Astrocyte of the hippocampus (primary cell): ENCODE measurements at places on chromosomes 7 and 10.

- no peak for DNase-seq
These were observed 64.7 kb downstream of the CREB3L2 start for GRCh38 chr7:137937202-137937560.

DNA sequence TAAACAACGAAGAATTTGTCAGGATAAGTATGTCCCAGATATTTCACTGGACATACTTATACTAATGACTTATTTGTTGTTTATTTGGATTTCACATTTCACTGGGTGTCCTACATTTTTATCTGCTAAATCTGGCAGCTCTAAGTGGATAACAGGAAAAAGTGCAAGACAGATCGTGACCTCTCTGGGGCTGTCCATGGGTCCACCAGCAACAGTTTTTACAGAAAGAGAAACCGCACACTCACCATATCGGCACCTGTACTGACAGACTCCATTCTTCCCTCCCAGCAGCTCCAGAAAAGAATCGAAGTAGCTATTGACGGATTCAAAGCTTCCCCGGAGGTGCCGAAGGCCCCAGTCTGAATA, 393 bp downstream of the PLA2G12B start:
- no peak for DNase-seq

GRCh38 chr7:96157856-96158255, 164.0 kb downstream of the SLC25A13 start:
- no peak for DNase-seq

DNA sequence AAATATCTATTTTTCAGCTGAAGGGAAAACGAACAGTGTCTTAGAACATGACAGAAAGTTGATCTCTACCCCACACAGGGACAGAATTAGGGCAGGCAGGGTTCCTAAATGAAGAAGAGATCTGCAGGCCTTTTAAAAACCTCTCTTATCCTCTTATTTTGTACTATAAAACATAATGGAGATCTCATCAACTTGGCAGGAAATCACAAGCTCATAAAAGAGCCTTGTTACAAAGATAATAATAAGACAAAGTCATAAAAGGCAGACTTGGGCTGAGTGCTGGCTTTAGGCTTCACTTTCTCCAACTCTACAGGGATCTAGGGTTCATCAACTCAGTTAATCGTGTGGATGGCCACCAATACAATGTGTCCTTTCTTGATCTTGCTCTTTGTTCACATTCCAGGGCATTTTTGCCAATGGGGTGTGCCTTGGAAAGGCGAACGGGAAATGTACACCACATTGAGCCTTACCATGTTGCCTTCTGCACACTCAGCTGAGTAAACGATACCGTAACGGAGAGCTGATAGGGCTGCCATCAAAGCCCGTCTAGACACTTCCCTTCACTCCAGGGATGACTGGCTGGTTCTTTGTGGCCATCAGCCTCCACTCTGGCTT, 7.1 kb upstream of the TEX36 start:
- DNase-seq = no peak

- no peak for DNase-seq
These were observed 246.0 kb upstream of the NFE2L3 start for GRCh38 chr7:25906003-25906402.

GRCh38 chr7:22584179-22584578, 84.2 kb upstream of the STEAP1B start:
- DNase-seq = peak; percentile 15

DNA sequence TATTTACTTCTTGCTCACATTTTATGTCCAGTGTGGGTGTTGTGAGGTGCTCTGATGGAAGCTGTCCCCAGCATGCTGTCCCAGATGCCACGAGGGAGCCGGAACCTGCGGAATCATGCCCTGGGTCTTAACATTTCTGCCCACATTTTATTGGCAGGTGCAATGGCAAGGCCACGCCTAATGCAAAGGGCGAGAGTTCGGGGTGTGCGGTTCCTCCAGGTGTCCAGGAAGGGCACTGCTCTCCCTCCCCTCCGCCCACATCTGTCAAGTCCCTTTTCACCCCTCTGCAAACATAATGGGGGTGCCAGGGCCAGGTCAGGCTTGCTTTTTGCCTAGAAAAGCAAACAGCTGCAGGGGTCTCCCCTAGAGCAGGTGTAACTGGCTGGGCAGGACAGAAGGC, 16.4 kb downstream of the PDAP1 start:
- no peak for DNase-seq

- no peak for DNase-seq
These were observed 1.5 kb downstream of the GIMAP1 start for GRCh38 chr7:150717814-150718420.

DNA sequence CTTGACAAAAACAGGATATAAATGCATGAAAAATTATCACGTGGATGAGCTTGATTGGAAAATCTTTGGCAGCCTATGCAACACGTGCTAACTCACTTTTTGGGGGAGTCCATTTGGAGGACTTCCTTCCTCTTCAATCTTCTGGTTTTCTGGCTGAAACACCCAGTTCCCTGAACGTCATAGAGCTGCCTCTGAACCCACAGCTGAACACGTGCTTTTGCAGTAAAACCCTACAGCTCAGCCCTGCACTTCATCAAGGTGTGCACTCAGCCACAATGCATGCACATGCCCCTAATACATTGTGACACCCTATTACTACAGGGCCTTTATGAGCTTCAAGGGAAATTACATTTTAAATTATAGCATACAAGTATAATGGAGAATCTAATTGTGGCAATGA, 808.7 kb upstream of the AUTS2 start:
- no peak for DNase-seq

DNA sequence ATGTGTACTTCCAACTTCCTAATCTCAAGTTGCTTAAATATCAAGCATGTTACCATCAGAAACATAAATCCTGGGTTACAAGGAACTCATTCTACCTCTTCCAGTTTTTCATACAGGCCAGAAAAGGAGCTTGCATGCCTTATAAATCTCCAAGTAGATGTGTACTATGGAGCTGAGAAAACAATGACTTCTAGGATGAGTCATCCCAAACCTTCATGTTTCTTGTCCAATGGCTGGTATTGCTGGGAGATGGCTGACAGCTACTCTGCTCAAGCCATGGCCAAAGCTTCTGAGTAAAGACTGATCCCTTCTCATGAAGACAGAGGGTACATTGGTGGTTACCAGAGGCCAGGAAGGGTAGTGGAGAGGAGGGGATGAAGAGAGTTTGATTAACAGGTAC, 8.6 kb downstream of the RAPGEF5 start:
- DNase-seq = peak; percentile 44

- DNase-seq = no peak
These were observed 35.1 kb downstream of the AGR3 start for GRCh38 chr7:16846601-16847165.

GRCh38 chr7:135291809-135292253, 58.2 kb downstream of the STRA8 start:
- peak; percentile 76 for DNase-seq

- DNase-seq = peak; percentile 75
These were observed 138.3 kb upstream of the ADCY1 start for GRCh38 chr7:45435846-45436245.

DNA sequence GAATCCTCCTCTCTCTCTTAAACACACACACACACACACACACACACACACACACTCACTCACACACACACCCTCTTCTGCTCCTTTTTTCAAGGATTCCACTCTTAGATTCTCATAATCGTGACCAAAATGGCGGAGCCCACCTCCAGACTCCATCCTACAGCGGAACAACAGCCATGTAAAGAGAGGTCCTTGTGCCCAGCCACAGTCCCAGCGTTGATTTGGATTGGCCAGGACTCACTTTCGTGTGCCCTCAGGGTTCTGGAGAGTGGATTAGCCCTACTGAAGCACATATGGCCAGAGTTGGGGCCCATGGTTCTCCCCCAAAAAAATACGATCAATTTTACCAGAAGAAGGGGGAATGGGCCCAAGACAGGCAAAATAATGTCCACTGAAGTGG, 90.2 kb upstream of the SMNDC1 start:
- no peak for DNase-seq

- no peak for DNase-seq
These were observed 62.4 kb downstream of the DNAJB6 start for GRCh38 chr7:157399086-157399687.

- no peak for DNase-seq
These were observed 100.1 kb downstream of the CYTH3 start for GRCh38 chr7:6172224-6172909.

- peak; percentile 51 for DNase-seq
These were observed 214.6 kb upstream of the TMEM72 start for GRCh38 chr10:44696496-44696895.

GRCh38 chr10:33570495-33570894, 236.0 kb upstream of the NRP1 start:
- DNase-seq = no peak

DNA sequence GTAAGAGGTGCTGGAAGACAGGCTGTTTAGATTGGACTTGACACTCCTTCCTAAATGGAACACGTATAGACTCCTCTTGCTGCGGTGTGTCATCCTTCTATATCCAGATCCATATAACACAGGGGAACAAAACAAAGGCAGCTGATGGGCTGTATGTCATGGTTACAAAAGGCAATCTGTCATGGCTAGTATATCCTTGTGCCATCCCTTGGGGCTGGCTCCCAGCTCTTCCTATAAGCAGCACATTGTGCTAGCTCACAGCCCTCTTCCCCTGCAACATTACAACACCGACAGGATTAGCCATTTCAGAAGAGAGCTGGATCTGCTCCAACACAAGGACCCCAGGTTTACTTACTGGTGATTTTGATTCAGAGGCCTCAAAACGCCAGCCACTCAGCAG, 15.3 kb downstream of the LIPK start:
- no peak for DNase-seq

GRCh38 chr7:135508883-135509588, 866 bp downstream of the CNOT4 start:
- DNase-seq = peak; percentile 51

DNA sequence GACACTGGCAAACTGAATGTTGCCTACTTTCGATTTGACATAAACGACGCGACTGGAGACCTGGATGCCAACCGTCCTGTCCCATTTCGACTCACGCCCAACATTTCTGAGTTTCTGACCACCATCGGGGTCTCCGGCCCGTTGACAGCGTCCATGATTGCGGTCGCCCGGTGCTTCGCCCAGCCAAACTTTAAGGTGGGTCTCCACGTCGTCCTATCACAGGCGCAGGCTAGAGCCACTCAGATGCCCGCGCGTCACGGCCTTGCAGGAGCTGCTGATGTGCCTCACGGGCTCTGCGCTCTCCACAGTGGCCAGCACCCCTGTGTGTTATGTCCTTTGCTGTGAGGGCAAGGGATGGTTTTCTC, 132.6 kb downstream of the SMURF1 start:
- DNase-seq = no peak

GRCh38 chr7:116236020-116236630, 25.8 kb downstream of the TES start:
- peak; percentile 61 for DNase-seq

- no peak for DNase-seq
These were observed 4.6 kb downstream of the STRA8 start for GRCh38 chr7:135238112-135238744.

GRCh38 chr10:5654218-5654755, 12.1 kb downstream of the ASB13 start:
- no peak for DNase-seq

GRCh38 chr10:62183442-62183841, 85.2 kb downstream of the RTKN2 start:
- no peak for DNase-seq

DNA sequence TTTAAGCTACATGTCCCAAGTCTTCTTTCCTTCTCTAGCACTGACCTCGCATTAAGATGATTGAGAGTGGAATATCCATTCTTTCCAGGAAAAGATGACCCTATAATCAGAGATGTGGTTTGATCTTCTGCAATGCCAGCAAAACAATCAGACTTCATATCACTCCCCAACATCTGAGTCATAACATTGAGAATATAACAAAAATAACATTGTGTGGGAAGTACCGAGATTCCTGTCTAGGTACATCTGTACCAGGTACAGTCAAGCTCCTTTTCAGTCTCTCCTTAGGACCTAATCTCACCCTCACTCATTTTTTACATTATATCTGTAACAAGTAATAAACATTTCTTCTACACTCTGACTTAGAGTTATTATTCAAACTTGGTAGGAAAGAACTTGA, 201.6 kb downstream of the LRRTM3 start:
- DNase-seq = no peak

- DNase-seq = no peak
These were observed 489.1 kb upstream of the PODXL start for GRCh38 chr7:132045481-132045980.

DNA sequence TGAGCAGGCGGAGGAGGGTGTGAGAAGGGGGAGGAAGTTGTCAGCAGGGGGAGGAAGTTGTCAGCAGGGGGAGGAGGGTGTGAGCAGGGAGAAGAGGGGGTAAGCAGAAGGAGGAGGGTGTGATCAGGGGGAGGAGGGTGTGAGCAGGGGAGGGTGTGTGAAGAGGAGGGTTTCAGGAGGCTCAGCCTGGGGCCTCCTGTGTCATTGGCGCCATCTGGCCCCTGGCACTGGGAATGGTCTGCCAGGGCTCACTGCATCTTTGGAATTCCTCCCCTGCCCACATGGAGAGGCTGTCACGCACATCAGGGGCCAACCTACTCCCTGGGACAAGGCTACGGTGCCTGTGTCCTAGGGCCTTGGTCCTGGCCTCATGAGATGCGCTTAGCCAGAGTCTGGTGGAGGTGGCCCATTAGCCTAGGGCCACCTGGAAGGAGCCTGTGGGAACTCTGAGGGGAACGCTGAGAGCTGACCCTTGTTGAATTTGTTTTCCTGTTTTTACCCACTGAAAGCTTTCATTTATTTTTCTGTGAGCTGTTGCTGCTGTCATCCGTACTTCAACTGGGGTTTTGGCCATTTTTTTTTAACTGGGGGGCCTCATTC, 18.0 kb downstream of the CAMK2B start:
- DNase-seq = peak; percentile 83
